ENCODE measurements at places on chromosomes 2 and 18.

DNA sequence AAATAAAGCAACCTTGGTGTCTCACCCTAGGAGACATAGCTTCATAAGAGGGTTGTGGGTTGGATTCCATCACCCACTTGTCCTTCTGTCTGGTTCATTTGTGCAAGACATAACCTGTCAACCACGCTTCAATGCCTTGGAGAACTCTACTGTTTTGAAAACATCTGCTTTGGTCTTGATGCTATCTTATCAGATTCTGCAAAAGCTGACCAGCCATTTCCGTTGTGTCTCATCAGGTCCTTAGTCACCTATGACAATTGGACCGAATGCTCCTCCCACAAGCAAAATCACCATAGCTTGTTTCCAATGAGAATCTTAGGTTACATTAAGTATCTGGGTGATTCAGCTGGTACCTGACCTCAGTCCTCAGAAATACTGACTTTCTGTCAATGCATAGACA lies 35.4 kb downstream of the STAT4 start:
- DNase-seq, result no peak

GRCh38 chr2:229748950-229749349 lies 34.6 kb upstream of the DNER start:
- no peak for DNase-seq

DNA sequence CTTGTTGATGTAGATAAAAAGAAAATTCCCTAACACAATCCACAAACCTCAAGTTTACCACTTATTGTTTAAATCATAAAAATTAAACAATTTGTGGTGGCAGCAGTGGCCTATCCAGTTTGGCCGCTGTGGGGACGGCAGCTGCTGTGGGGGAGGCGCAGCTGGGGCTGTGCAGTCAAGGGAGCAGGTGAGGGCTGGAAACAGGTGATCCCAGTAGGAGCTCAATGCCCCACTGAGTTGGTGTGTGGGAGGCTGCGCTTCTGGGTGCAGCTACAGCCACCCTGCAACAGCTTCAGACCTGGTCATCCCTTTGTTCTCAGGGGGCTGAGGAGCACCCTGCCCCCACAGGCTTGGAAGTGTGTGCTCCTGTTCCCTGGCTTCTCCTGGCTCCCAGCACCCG lies 266.0 kb upstream of the FSIP2 start:
- no peak for DNase-seq

- DNase-seq, result no peak
Measured at GRCh38 chr2:96407041-96407918, 71.7 kb downstream of the NCAPH start.

DNA sequence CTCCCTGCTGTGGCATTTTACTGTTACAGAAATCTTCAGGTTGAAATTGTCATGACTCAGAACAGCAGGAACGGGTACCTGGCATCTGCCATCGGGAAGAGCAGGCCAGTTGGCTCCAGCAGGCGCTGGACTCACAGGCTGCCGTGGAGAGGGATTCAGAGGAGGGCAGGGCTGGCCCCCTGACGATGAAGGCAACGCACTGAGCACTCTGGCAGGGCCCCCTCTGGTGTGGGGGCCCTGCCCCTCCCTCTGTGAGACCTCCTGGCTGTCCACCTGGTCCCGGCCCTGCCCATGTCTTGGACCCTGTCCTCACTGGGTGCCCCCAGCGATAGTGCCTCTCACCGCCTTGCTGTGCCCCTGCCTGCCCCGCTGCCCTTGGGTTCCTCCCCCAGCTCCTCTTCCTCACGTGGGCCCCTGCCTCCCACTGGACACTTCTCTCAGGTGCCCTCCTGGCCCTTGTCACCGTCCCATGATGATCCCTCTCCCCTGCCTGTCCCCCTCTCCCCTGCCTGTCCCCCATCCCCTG lies 23.3 kb upstream of the ALLC start:
- no peak for DNase-seq
